RWPE1 (cell line): ENCODE measurements at places on chromosomes 11 and 22.
A peak's percentile ranks its signal among the peaks of the same experiment; 100 is the strongest.

DNA sequence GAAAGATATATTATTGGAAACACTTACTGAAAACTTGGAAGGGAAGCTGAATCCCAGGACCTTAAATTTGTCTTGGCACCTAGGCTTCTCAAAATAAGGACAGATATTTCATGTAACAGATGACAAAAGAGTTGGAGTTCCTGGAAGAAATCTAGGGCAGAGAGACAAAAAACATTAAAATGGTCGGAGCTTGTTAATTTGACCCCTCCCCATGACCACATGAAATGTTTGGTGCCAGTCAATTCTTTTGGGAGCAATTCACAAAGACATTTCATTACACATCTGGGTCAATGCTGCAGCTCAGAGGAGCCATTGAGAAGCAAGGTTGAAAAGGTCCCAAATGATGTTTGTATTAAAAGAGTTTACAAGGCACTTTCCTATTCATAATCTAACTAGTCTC is 162.0 kb upstream of the GUCY1A2 start:
- DNase-seq: no peak

DNA sequence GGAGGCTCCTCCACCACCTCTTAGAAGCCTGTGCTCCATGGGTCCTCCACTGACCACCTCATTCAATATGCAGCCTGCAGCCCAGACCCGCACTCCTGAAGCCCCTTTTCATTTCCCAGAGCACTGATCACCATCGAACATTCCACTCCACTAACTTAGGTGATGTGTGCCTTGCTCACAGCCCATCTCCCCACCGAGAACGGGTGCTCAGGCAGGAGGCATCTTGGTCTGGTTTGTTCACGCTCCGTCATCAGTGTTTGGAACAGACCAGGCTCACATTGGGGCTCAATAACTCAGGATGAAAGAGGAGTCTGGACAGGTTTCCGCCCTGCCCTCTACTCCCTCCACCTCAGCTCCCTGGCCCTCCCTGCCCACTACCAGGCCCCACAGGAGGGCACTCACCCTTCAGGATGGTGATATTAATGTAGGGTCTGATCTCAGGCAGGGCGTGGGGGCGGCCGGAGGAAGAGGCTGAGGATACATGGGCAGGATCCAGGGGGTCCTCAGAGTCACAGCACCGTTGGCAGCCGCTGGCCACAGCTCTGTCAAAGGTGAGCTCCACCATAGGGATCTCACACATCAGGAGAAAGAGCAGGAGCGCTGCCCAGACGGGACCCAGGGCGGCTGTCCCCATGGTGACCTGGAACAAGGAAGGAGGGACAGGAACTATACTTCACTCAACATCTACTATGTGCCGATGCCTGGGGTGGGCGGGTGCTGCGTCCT is 3.1 kb downstream of the C1QTNF6 start:
- no peak for DNase-seq

DNA sequence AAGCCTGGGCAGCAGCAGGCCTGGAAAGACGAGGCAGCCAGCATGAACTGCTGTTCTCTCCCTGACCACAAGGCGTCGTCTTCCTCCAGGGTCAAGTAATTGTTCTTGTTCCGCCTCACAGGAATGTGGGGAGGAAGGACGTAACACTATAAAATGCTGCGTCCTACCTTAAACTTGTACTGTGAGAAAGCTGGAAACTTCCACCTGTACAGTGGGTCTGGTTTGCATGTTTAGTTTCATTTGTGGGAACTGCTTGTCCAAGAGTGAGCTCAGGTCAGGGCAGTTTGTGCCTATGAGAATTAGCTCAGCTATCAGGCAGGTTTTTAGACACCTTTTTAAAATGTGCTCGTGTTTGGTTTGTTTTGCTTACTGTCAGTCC is 55.2 kb downstream of the PANX1 start:
- peak; percentile 55 for DNase-seq

DNA sequence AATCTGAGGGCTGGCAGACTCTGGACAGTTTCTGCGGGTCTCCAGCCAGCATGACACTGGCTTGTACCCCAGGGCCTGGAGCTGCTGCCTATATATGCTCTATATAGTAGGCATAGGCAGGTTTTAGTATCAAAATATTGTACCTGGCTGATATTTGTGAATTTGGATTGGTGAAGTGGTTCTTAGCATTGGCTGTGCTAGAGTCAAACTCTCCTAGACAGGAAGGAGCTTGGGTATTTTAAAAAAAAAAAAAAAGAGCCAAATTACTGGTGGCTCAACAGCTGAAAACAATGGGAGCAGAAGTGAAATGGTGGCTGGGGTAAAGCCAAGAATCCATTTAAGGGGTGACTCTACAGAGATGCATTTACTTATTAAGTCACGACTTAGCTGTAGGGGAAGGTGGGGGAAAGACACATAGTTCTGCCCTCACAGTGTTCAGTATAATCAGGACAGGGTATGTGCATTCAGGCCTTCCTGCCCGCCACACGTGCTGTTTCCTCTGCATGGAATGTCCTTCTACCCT is 11.0 kb upstream of the MTFP1 start:
- no peak for DNase-seq

- no peak for DNase-seq
These were observed 7.7 kb upstream of the ELF5 start for GRCh38 chr11:34521265-34521664.
